ENCODE measurements at places on chromosomes 5 and 9.

- DNase-seq, result no peak
Observed at GRCh38 chr5:111069839-111070238, 1.7 kb upstream of the TSLP start.

- no peak for DNase-seq
Observed at GRCh38 chr9:81850724-81851123, 77.5 kb upstream of the SPATA31D4 start.

- no peak for DNase-seq
Observed at GRCh38 chr5:98193921-98194760, 579.3 kb upstream of the RGMB start.

- no peak for DNase-seq
Observed at GRCh38 chr9:118618849-118619248, 750.4 kb downstream of the BRINP1 start.

- DNase-seq, result no peak
Observed at GRCh38 chr9:32590898-32591297, 17.9 kb upstream of the NDUFB6 start.

DNA sequence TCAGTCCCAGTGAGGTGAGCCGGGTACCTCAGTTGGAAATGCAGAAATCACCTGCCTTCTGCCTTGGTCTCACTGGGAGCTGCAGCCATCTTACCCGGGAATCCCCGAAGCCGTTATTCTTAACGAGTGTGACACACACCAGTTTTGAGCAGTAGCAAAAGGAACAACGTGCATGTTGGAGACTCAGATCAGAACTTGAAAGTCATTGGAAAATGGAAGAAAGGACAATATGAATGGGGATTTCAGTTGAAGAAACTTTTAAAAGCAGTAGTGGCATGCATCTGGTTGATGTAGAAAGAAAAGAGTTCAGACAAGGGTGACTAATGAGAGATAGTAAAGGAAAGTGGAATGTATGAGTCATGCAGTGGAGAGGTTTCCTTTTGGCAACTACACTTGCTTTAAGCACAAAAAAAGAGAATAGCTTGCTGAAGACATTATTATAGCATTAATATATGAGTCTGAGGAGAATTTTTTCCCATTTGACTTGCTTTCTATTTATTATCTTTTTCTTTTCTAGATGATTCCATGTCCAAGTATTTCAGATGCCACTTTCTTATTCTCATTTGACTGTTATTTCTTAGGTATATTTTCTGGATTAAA is 44.4 kb upstream of the ANKDD1B start:
- DNase-seq, result no peak

DNA sequence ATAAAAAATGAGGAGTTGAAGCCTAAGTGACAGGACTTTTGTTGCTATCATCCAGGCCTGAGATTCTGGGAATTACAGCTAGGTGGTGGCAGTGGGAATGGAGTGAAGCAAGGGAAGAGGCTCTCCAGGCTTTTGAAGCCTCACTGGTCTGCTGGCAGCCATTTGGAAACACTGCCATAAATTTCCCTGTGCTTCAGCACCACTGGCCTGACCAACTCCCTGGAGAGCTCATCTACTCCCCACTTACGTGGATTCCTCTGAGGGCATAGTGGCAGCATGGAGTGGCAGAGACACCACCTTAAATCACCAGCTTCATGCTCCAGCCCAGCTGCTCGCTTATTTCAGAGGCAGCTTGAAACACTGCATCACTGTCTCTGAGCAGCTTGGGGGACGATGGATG is 518.2 kb downstream of the TLR4 start:
- DNase-seq, result no peak

DNA sequence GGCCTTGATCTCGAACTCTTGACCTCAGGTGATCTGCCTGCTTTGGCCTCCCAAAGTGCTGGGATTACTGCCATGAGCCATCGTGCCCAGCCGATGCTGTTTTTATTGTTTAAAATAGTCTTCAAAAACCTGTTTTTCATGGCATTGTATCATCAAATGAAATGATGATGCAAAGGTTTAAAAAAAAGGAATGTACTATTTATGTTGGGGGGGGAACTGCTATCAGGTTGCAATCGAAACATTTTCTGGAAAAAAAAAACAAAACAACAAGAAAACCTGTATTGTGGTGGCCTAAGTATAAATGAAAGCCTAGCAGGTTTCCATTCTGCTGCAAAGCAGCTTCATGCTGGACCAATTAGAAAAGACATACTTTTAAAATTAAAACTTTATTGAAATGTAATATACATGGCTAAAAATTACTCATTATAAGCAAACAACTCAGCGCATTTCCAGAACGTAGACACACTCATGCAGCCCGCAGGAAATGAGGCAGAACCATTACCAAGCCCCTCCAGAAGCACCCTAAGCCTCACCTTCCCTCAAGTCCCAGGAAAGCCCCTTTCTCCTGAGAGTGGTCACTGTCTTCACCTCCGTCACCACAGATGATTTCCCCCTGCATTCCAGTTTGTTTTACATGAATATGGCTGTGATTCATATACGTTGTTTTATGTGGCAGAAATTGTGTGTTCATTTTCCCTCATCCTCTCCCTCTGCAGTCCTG is 19.0 kb downstream of the GPR107 start:
- no peak for DNase-seq

DNA sequence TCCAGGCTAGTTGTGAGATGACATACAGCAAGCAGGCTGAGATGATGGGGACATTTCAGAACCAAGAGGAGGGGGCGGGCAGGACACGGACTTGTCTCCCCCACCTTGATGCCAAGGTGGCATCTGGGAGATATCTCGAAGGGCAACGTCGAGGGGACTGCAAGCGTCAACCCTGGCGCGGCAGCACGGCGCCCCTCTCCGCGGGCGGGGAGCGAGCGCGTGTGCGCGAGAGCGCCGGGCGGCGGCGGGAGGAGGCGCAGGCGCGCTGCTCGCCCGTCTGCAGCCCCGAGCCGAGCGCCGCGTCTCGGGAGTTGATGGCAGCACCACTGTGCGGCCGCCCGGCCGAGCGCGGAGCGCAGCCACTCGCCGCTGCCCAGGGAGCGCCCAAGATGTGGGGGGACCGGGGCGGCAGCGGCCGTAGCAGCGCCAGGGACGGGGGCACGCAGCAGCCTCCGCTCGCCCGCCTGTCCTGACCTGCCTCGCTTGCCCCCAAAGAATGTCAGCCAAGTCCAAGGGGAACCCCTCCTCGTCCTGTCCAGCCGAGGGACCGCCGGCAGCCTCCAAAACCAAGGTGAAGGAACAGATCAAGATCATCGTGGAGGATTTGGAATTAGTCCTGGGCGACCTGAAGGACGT is at the start of gene PRR16:
TSS of gene PRR16 (plus strand) at position 310 of the 636 bp plus-strand sequence.
- DNase-seq, result no peak

- no peak for DNase-seq
Observed at GRCh38 chr5:21432646-21433045, 1420.5 kb downstream of the CDH12 start.

DNA sequence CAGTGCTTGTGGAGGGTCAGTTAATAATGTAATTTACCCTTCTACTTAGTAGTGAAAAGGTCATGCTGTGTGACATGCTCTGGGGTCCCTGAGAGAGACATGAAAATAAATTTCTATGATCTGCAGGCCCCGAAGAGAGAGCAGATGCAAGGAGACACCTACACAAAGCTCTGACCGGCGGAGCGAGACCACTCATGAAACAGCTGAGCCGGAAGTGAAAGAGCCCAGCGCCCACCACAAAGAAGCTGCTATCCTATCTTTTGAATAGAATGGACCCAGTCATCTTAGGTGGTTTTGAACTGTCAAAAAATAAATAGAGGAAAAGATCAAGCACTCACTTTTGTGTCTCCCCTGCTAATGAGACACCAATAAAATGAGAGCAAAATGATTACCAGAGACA is 190.0 kb downstream of the MED10 start:
- no peak for DNase-seq

DNA sequence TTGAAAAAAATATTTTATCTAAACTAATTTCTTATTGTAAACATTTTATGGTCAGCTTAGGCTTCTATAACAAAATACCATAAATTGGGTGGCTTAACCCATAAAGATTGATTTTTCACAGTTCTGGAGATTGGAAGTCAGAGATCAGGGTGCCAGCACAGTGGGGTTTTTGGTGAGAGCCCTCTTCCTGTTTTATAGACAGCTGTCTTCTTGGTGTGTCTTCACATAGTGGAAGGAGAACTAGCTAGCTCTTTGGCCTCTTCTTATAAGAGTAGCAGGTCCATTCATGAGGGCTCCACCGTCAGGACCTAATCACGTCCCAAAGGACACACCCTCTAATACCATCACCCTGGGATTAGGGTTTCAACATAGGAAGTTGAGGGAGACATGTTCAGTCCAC is 26.6 kb downstream of the OTULINL start:
- DNase-seq, result no peak

DNA sequence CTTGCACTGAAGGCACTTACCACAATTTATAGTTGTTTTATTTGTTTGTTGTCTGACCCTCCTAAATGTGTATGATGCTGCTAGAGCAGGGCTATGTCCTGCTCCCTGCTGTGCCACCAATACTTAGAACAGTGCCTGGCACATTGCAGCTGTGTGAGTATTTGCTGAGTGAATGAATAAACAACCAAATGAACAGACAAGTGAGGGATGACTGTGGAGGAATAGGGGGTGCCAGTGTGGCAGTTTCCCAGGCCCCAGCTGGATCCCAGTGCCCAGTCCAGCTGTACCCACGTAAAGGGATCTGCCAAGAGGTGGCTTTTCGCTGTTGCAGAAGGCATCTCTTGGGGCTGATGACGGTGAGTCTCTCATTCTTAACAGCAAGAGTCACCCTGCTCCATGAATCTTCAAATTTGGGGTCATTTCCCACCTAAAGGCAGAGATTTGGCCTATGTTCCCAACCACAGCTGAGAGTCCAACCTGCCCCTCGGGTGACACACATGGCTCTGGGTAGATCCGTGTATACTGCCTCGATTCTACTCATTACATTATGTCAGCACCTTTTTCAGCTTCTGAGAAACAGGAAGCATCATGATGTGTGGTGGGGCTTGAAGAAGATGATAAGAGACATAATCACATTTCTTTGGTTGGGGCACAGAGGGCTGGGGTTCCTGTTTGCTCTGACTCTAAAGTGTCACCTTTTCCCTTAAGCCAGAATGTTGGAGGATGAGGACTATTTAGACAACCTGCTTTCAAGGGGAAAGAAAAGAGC is 14.3 kb downstream of the IL5 start:
- no peak for DNase-seq

DNA sequence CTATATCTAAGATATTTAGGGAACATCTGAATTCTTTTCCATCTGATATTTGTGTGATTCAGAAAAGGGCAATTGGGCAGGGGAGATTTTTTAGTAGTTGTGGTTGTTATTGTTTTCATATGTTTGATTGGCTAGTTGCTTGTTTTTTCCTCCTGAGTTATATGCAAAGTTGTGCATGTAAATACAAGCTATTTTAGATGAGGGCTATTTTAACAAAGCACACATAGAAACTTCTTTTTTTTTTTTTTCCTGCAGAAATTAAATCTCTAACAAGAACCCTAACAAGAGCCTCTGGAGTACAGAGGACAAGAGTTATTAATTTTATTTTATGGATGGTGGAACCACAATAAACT is 559.1 kb downstream of the CETN3 start:
- DNase-seq, result no peak

- no peak for DNase-seq
Observed at GRCh38 chr9:101115102-101115501, 86.6 kb downstream of the PLPPR1 start.

DNA sequence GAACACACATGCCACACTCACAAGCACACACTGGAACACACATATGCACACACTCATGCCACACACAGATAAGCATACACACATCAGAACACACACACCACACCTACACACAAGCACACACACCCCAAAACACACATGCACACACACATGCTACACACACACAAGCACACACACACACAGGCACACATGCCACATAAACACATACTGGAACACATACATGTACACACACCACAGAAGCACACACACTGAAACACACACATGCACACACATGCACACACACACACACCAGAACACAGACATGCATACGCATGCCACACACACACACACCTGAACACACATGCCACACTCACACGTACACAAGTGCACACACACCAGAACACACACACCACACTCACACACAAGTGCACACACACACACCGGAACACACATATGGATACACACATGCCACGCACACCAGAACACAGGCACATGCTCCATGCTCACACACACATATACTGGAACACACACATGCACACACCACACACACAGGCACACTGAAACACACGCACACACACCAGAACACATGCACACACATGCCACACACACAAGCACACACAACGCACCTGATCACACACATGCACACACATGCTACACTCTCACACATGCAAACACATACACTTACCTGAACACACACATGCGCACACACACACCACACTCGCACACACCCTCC is 78.0 kb upstream of the IRX4 start:
- DNase-seq, result no peak
